Activated naive CD4-positive, alpha-beta T cell treated with anti-CD3 and anti-CD28 coated beads, Interleukin-2, amount 10 ng/mL, durations not matched to agents 7 days and 5 days (primary cell): ENCODE measurements at places on chromosomes 3 and 15.

DNA sequence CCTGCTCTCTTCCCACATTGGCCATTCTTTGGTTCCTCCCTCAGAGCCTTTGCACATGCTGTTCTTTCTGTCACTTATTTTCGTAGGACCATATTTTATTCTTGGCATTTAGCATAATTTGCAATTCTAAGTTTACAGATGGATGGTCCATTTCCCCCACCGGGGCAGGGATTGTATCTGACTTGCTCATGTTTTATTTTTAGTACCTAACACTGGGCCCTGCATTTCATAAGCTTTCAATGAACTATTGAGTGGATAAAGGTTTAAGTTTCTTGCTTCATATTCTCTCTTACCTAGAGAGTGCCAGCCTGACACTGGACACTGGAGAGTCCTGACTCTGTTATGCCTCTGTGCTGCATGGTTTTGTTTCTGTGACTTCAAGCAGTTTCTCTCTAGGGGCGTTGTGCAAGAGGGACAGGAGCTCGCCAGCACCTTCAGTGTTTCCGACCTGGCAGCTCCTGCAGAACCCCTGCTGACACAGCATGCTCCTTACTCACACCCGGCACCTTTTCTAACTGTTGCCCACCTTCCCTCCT, 87.4 kb downstream of the FLNB start:
- DNase-seq: no peak

- no peak for DNase-seq
Observed at GRCh38 chr3:188362405-188362831, 208.5 kb downstream of the LPP start.

GRCh38 chr3:71893122-71893521, 108.2 kb upstream of the PROK2 start:
- DNase-seq: no peak

DNA sequence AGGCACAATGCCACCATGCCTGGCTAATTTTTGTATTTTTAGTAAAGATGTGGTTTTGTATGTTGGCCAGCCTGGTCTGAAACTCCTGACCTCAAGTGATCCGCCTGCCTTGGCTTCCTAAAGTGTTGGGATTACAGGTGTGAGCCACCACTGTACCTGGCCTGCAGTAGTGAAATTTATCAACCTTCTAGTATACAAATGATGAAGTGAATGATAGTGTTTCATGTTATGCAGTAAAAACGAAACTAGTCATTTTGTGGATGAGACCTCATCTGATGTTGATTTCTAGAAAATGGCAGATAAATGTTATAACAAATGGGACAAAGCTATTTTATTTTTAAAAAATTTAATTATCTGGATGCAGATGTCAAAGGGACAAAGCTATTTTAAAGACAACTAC, 32.9 kb downstream of the NXPE3 start:
- no peak for DNase-seq

DNA sequence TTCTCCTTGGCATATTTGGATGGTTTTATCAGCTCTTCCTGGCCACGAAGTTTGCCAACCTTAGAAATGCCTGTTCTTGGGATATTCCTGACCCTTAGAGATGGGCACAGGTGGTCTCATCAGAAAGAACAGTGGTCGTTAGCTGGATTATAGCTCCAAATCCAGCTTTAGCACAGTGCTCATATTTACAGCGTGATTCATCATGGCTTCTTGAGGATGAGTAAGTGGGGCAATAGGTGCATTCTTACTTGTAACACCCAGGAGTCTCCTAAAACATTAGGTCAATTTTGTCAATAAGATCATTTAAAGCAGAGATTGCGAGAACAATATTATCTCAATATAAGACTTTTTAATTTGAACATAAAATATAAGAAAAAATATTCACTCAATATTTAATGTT, 191.9 kb downstream of the GABRB3 start:
- DNase-seq: no peak

GRCh38 chr3:8518138-8518537, 16.5 kb downstream of the LMCD1 start:
- DNase-seq: no peak

DNA sequence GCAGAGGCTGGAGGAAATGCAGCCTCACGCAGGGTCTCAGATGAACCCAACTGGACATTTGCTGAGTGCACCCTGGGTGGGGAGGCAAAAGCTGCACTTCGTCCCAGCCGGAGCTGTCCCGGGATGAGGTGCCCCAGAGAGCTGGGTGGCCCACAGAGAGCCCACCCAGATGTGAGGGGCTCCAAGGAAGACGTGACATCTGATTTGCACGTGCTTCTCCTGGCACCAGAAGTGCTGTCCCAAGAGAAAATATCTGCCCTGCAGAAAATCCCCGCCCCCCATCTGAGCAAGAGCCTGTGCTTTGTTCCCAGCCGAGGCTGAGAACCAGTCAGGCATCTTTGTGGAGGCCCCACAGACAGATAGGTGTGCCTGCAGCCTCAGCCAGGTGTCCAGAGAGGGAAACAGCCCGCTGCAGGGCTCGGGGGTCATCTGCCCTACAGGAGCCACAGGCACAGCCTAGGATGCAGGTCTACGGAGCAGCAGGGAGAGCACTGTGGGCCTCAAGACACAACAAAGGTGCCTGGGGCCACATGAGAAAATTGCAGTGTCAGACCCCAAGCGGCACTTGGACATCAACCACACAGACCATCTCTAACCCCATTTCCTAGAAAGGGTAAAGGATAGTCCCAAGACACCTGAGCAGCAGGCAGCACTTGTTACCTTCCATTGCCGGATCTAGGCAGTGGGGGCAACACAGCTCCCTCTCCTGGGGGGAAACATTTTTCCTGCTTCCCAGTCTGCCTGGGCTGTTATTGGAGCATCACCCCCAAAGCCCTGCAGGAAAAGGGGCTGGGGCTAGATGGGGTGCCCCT, 5.8 kb downstream of the TMIE start:
- peak; percentile 10 for DNase-seq

DNA sequence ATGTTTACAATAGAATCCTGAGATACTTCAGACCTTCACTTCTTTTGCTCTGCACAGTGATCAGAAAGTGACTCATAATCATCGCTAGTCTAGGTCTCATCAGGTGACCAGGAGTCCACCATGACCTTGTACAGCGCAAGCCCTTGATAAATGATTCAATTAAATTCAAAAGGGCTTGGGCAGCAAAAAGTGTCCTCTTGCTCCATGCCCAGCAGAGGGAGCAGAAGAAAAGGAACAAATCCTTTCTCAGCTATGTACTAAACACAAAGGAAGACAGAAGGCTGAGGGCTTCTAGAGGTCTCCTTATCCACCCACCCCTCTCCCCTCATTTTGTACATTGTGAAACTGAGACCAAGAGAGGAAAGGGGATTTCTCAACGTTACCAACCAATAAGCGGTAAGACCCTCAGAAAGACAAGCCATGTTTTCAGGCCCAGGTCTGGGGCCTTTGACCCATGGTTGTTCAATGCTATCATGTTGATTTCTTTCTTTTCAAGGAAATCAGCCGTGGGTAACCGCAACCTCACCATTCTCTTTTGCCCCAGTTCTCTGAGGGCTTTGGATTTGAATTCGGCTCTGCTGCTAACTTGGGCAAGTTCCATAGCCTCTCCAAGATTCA, 74.8 kb downstream of the AQP9 start:
- DNase-seq: no peak

GRCh38 chr15:72369964-72370363, 5.8 kb downstream of the HEXA start:
- DNase-seq: no peak

- DNase-seq: no peak
Observed at GRCh38 chr3:30952786-30953185, 58.3 kb upstream of the GADL1 start.

DNA sequence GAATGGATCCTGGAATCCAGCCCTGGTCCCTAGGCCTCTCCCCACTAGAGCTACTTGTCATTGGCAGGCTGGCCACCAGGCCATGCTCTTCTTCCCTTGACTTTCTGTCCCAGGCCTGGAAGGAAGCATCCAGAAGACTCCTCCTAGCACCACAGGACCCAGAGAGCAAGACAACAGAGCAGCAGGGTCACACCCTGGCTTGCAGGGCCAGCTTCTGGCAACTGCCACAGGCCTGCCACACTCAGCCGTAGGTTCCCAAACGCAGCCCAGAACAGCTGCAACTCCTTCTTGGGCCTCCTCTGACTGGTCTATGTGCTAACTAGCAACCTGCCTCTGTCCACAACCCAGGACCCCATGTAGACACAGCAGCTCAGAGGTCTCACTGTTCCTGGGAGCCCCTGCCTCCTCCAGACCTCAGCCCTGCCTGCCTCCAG, 36.8 kb upstream of the RPL32 start:
- DNase-seq: no peak

- no peak for DNase-seq
Observed at GRCh38 chr3:98034036-98034435, 1.1 kb downstream of the GABRR3 start.

- DNase-seq: no peak
Observed at GRCh38 chr3:159346271-159346903, 544.5 kb downstream of the MFSD1 start.

DNA sequence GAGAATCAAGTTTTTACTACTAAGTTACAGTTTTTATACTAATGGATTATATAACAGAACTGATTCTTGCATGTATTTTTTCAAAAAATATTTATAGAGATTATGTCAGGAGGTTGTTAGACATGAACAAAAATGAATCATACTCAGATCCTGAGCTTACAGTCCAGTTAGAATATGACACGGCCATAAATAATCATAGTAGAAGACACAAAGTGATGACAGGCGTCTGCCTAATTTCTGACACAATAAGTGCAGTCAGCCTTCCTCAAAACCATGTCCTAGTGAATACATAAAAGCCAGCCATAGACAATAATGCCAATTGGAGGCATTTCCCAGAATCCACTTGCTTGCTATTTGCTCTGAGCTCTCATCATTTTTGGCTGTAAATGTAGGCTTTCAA, 81.7 kb upstream of the POU1F1 start:
- DNase-seq: no peak

DNA sequence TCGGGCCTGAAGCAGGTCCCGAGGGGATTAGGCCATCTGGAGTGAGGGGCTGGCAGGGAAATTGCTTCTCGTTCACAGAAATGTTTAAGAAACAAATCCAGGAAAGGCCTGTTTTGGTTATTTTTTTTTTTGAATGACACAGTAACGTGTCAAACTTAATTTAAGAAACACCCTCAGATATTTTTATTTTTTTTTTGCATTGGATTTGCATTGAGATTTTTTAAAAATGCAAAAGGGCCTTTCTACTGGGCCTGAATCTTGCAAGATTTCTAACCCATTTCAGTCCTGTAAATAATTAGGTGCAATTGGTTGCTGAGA, 25.0 kb upstream of the KLF13 start:
- DNase-seq: no peak

DNA sequence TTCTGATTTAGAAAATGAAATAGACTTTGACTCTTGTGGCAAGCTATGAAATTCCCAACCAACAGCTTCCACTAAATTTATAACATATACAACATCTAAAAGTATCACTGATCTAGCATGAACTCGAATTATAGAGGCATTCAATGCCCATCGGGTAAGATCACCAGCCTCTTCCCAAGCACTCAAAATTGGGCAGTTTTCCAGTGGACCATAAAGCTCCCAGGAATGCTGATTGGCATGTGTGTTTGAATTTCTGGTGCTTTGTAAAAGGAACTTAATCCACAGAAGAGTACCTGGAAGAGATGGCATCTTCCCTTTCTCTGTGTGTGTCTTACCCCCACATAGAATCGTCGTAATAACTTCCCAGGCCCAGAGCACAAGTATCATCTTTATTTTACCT, 10.0 kb downstream of the LRTM1 start:
- DNase-seq: no peak

DNA sequence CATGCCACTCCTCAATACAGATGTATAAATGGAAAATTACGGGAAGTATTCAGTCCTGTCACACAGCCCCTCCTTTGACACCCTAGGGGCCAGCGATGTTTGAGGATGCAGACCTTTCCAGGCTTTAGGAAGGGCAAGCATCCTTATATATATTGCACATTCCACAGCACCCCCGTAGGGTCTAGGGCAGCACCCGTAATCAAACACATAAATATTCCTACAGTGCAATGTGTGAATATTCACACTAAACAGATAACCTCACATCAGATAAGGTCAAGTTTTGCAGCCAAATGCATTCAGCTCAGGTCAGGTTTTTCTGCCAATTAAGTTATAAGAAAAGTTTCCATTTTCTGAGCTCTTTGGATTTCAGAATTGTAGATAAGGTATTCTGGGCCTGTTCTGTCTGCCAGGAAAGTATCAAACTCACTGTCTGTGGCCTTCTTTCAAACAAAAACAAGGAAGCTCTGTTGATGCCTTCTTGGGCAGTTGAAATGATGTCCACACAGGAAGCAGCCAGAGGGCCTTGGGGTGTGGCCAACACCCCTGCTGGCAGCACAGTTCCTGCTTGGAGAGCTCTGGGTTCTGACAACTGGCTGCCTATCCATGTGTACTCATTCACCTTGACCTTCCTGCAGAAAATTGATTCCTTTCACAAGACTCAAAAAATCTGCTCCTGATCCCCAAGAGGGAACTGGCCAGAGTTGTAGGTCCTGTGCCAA, 427.0 kb downstream of the NTRK3 start:
- DNase-seq: no peak

DNA sequence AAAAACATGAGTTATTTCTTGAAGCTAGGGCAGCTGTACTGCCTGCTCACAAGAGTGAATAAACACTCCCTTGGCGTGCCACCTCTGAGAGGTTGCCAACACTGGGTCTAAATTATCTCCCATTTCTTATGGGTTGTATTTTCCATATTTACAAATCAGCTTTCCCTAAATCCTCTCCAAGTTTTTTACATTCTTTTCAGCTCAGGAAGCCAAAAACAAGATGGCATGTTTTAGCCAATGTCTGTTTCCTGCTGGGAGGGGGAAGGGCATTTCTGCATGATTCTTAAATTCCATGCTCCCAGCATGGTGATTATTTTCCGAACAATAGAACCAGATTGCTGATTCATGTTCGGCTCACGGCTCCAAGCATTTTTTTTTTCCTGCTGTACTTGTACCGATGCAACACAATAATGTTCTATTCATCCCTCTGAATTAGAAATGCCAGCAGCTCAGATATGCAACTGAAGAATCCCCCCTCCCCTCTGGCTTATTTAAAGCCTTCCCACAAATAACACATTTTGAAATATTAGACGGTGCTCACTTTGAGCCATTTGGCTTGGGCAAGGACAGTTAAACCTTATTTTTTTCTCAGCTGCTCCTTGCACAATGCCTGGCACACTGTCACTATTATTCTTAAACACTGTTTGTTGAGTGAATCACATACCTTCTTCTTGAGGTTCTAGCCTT, 252.5 kb downstream of the THRB start:
- DNase-seq: no peak

DNA sequence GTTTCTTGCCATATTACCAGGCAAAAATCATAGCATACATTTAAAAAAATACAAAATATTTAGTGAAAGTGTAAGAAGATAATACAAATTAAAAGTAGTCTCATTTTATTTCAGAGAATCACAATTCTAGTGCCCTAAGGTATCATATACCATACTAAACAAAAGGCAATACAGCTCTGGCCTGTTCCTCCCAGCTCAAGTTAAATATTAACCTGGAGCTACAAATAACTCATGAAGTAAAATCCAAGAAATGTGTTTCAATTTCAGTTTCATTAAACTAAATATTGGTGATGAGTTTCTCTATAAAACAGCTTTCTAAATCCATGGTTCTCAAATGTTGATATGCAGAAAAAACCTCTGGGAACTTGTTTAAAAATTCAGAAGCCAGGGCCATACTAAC, 67.7 kb downstream of the INO80 start:
- no peak for DNase-seq

- no peak for DNase-seq
Observed at GRCh38 chr3:377158-377561, 180.6 kb downstream of the CHL1 start.

GRCh38 chr3:186356152-186356551, 5.9 kb downstream of the DGKG start:
- no peak for DNase-seq

GRCh38 chr15:67042551-67043142, 22.8 kb upstream of the SMAD3 start:
- no peak for DNase-seq

GRCh38 chr15:62979252-62979651, 63.3 kb upstream of the TPM1 start:
- DNase-seq: no peak
